ENCODE measurements at places on chromosomes 13 and 19. TPM values are rescaled to one million over a fixed set of nuclear protein-coding genes. Genes with fewer than 3 reads are reported as not detected.

Gene DHDH
- total RNA-seq, result not detected

Gene MRPL57
- total RNA-seq, result 18.9 TPM

Gene LHFPL6
- 35.8 TPM for total RNA-seq

Gene NXNL1
- 0.97 TPM for total RNA-seq

Gene ZNF285
- 1.8 TPM for total RNA-seq

Gene STX10
- total RNA-seq, result 19.6 TPM

Gene LMTK3
- total RNA-seq, result 0.14 TPM

Gene SHISA7
- total RNA-seq, result not detected

Gene GRIN2D
- total RNA-seq, result 0.21 TPM

Gene KRTDAP
- total RNA-seq, result not detected

Gene EXOC3L2
- 0.62 TPM for total RNA-seq

Gene ADGRE2
- total RNA-seq, result 0.82 TPM

Gene ZNF546
- total RNA-seq, result 3.7 TPM
